ENCODE measurements at places on chromosomes 13 and 19.
A peak's percentile ranks its signal among the peaks of the same experiment; 100 is the strongest.

DNA sequence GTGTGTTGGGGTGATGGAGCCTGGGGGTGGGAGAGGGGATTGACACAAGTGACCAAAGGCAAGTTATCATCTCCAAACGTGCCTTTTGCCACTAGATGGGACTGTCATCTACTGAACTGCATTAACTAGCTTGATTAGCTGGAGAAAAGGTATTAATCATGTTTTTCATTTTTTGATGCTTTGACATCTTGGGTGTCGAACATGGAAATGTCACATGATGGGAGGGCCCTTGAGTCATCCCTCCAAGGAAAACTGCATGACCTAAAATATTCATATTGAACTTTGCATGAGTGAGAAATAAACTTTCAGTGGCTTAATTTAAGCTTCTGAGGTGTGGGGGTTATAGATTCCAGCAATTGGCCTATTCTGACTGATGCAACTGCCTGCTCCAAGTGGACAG is 73.3 kb downstream of the ALOX5AP start:
- no peak for DNase-seq

DNA sequence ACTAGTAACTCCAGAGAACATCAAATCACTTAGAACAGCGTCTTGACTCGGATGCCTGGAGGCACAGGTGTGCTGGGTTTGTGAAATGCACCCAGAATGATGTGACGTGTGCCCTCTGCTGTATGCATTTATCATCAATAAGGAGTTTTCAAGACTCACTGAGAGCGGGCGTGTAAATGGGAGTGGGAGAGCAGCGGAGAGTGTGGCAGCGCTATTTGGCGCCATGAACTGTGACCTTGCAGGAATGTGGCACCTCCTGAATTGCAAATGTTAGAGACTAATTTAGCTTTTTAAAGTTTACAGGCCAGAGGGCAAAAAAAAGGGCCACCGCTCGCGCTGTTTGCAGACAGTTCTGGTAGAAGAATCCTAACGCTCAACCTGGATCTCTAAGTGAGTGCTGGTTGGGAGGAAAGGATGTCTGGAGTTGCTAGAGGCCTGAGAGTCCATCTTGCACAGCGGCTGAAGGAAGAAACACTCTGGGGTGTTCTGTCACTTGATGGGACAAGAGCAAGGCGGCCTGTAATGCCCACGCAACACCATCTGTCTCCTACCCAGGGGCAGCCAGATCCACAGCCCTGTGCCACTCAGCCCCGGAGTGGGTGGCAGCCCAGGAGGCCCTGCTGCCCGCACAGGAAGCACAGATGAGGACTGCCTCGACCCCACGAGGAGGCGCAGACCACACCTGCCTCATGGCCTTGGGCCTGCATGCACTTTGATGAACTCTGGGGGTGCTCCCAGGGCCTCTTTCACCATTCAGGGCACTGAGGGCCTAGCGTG is 19.7 kb downstream of the RANBP3 start:
- no peak for DNase-seq

DNA sequence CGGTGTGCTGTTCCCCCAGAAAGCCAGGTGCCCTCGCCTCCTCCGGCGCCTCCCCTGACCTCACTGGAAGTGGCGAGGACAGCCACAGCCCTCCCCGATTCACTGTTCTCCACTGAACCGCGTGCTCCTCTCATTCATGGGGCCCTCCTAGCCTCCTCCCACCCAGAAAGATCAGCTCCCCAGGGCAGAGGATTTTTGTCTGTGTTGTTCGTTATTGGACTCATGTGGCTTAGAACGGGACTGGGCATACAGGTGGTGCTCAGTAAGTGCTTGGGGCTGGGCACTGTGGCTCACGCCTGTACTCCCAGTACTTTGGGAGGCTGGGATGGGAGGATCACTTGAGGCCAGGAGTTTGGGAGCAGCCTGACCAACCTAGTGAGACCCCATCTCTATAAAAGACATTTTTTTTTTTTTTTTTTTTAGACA is 3.8 kb downstream of the PRTN3 start:
- no peak for DNase-seq

DNA sequence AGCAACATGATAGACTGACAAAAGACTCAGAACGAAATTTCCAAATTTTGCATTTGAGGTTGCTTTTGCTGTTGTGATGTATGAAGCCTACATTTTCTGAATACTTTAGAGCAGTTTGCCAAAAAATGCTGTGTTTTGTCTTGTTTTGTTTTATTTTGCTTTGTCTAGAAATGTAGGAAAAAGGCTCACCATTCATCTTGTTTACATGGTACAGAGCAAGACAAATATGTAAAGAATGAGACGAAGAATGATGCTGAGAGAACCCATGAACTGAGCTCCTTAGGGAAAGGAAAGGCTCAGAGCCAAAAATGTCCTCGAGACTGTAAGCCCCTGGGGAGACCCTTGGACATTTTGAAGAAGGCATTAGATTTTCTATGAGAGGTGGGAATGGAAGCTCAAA is 6.8 kb upstream of the SPART start:
- no peak for DNase-seq

GRCh38 chr13:38954291-38954690 is 36.3 kb downstream of the STOML3 start:
- DNase-seq, result no peak

DNA sequence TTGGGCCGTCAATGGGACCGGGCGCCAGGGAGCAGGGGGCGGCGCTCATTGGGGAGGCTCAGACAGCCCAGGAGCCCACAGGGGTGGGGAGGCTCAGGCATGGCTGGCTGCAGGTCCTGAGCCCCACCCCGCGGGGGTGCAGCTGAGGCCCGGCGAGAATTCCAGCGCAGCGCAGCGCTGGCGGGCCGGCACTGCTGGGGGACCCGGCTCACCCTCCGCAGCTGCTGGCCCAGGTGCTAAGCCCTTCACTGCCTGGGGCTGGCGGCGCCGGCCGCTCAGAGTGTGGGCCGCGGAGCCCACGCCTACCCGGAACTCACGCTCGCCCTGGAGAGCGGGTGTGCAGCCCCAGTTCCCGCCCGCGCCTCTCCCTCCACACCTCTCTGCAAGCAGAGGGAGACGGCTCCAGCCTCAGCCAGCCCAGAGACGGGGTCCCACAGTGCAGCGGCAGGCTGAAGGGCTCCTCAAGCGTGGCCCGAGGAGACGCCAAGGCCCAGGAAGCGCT is 1227.4 kb downstream of the PCDH17 start:
- no peak for DNase-seq

- DNase-seq, result no peak
Measured at GRCh38 chr13:91145571-91146205, 201.8 kb upstream of the MIR17HG start.

- DNase-seq, result peak; percentile 47
Measured at GRCh38 chr13:23921451-23921888, 24.2 kb upstream of the C1QTNF9B start.

DNA sequence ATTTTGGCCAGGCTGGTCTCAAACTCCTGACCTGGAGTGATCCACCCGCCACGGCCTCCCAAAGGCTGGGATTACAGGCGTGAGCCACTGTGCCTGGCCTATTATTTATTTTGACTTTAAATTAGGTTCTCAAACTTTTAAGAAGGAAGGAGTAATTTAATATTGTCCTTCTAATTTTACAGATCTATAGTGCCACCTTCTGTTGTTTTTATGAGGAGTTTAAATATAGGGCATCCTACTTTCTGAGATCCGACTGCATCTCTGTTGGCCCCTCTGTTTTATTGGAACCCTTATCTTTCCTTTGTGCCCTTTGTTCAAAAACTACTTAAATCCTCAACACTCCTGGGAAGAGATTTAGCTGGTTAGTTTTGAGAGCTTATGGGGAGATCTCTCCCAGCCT is 25.4 kb upstream of the ZMYM5 start:
- DNase-seq, result peak; percentile 24

DNA sequence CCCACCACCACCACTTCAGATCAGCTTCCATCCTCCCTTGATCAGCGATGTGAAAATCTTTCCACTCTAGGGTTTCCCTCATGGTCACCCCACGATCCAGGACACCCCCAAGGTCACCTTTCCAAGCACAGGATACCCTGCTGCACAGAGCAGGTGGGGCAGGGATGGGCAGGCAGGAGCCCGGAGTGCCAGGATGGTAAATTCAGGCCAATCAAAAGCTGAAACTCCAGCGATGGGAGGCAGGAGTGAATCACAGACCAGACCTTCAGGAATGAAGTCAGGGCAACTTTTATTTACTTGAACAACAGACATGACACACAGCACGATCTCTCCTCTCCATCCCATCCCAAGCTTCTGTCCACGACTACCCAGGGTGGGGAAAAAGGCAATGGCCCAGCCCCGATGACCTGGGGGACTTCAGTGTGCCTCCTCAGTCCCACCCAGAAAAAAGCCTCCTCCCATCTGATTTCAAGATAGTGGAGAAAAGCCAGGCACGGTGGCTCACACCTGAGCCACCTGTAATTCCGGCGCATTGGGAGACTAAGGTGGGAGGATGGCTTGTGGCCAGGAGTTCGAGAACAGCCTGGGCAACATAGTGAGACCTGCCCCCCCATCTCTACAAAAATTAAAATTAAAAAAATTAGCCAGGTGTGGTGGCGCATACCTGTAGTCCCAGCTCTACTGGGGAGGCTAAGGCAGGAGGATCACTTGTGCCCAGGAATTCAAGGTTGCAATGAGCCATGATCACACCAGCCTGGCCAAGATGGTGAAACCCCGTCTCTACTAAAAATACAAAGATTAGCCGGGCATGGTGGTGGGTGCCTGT is 39.2 kb downstream of the ZSWIM4 start:
- DNase-seq, result no peak

DNA sequence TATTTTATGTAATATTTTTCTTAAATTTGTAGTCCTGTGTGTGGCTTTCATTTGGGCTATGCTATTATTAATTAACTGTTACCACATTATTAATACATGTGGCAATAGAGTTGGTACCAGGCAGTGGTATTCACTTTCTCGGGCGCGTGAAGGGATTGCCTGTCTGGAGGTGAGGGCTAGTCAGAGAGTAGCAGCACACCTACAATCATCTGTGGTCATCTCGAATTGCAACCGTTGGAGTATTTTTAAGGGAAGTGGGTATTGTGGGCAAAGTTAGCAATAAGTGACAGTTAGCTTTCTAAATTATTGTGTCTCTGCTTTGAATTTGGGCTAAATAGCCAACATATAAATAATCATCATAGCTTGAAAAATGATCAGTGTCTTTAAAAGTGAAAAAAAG is 20.0 kb upstream of the GPR18 start:
- peak; percentile 30 for DNase-seq
